Fibroblast of lung (primary cell): ENCODE measurements at places on chromosomes 3 and 15. TPM values are rescaled to one million over a fixed set of nuclear protein-coding genes. Genes with fewer than 3 reads are reported as not detected.

DNA sequence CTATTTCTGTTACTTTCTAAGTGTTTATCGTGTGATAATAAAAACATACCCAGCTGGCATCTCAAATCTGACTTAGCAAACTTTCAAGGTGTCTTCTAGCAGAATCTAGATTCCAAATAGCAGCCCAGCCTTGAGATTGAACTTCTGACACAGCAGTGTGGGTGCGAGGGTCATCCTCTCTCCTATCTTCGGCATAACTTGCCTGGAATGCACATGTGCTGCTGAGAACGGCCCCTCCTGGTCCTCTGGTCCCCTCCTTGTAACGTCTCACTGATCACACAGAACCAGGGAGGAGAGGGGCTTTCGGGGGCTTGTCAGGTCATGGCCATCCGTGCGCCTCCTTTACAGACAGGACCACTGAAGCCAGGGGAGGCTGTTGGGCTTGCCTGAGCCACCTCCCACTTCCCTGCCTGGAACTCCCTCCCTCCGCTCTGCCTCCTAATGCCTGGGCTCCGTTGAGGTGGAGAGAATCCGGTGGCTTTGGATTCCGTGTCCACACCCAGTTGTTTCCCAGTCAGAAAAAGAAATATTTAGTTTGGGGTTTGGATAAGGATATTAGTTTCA lies 344.4 kb upstream of the C2CD4B start:
- no peak for DNase-seq

- DNase-seq: peak; percentile 55
Observed at GRCh38 chr3:14319654-14320182, 82.7 kb upstream of the SLC6A6 start.

GRCh38 chr3:120764206-120764605 lies 21.7 kb downstream of the GTF2E1 start:
- DNase-seq: no peak

DNA sequence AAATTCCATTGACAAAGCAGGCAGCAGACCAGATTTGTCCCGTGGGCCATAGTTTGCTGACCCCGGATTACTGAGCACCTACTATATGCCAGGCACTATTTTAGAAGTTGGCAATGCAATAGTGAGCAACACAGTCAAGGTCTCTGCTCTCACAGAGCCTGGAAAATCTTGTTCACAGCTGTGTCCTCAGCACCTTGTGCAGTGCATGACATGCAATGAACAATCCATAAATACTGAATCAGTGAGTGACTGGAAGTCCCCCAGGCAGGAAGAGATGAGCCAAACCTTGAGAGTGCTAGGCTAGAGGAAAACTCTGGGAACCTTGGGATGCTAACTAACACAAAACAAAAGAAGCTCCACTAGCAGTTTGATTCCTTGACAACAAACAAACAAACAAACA lies 14.4 kb downstream of the TM4SF1 start:
- peak; percentile 42 for DNase-seq

DNA sequence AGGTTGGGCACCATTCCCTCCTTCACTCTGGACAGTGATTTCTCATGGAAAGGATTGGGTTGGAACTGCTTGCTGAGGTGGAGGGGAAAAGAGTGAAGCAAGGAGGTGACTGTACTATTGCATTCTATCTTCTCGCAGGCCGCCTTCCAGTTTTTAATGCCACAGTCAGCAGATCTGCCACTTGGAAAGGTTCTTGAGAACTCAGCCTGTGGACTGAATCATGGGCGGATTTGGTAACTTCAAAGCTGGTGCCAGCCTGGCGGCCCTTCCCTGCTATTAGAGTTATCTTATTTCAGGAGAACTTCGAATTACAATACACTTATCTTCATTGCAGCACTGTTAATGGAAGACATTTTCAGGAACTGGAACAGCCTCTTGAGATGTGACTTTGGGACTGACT lies 23.1 kb upstream of the SLC28A2 start:
- DNase-seq: no peak

DNA sequence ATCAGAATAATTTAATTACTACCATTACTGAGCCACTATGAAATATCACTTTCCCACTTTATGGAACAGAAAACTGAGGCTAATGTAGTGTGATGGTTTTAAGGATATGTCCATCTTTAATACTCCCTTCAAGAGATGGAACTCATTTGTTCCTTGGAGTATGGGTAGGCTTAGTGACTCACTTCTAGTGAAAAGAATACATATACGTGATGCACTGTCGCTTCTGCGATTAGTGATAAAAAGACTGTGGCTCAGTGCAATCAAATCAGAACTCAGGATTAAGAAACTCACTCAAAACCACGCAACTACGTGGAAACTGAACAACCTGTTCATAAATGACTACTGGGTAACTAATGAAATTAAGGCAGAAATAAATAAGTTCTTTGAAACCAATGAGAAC lies 216.6 kb downstream of the SUCLG2 start:
- DNase-seq: no peak

DNA sequence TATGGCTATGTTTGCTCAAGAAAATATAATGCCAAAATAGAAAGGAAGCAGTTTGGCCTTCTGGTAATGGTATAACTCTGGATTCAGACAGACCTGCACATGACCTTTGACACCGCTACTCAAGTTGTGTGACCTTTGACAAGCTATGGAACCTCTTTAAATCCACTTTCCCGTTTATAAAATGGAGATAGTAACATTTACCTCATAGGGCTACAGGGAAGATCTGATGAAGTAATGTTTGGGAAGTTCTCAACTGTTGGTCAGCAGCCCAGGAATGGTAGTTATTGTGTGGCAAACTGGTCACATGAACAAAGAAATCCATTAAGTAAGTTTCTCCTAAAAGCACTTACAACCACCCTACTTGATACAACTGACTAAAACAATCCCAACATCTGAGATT lies 95.1 kb upstream of the PHLDB2 start:
- peak; percentile 77 for DNase-seq

GRCh38 chr3:178304758-178305467 lies 231.3 kb upstream of the KCNMB2 start:
- DNase-seq: peak; percentile 91

- peak; percentile 10 for DNase-seq
Observed at GRCh38 chr3:146374146-146374545, 95.2 kb downstream of the PLSCR2 start.

DNA sequence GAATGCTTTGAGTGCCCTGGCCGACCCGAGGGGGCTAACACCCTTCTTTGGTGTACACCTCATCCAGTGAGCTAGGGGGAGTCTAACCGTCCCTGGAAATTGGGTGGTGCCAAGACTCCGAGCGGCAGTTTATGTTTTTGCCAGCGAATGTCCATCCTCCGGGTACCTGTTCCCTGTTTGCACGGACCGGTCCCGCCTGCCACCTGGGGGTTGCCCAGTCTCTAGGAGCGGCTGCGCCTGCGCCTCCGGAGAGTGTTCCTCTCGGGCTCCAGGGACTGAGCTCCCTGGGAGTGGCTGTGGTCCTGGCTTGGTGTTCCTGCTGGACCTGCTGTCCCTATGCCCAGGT lies 913 bp upstream of the WNT7A start:
- no peak for DNase-seq

DNA sequence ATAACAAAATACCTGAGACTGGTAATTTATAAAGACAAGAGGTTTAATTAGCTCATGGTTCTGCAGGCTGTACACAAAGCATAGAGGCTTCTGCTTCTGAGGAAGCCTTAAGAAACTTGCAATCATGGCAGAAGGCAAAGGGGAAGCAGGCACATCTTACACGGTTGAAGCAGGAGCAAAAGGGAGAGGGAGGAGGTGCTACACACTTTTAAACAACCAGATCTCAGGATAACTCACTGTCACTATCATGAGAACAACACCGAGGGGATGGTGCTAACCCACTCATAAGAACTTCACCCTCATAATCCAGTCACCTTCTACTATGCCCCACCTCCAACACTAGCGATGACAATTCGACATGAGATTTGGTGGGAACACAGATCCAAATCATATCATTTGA lies 54.4 kb downstream of the ATP8B4 start:
- no peak for DNase-seq

DNA sequence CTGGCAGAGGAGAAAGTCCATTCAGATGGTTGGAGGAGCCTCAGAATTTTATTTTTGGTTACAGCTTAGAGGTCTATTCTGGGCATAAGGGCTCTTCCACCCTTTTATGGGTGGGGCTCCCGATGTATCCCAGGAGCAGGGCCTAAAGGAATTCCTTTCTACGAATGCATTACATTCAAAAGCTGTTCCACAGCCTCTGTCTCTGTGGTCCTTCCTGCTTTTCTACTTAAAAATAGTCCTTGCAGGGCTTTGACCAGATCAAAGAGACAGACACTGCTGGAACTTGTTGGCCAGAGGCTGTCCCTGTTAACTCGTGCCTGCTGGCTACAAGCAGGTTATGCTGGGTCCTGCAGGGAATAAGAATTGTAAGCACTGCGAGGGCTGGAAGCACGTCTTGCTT lies 14.4 kb upstream of the NOX5 start:
- DNase-seq: no peak

SLC15A2 gene
- polyA plus RNA-seq: 0.29 and 0.31 TPM in 2 replicates

LINGO1 gene
- polyA plus RNA-seq: 0.05 TPM in 1 of 2 replicates, not detected in the other

RARB gene
- 2.3 and 13.3 TPM in 2 replicates for polyA plus RNA-seq

NR2E3 gene
- polyA plus RNA-seq: 0.05 and 0.08 TPM in 2 replicates

YEATS2 gene
- 19.5 and 25.0 TPM in 2 replicates for polyA plus RNA-seq

DLL4 gene
- 0.18 and 1.0 TPM in 2 replicates for polyA plus RNA-seq

VILL gene
- polyA plus RNA-seq: 1.9 and 2.0 TPM in 2 replicates

ROPN1 gene
- polyA plus RNA-seq: not detected in 2 replicates

HRG gene
- polyA plus RNA-seq: not detected in 2 replicates

CDHR4 gene
- polyA plus RNA-seq: not detected in 2 replicates

LRRIQ4 gene
- polyA plus RNA-seq: 0.05 TPM in 1 of 2 replicates, not detected in the other
